ENCODE measurements at places on chromosomes 16 and 17.
A peak's percentile ranks its signal among the peaks of the same experiment; 100 is the strongest.

- no peak for DNase-seq
Observed at GRCh38 chr17:38357486-38358123, 6.0 kb downstream of the SOCS7 start.

- DNase-seq = no peak
Observed at GRCh38 chr16:2969545-2970521, 685 bp downstream of the PAQR4 start.

GRCh38 chr16:85798901-85799496 is 345 bp downstream of the EMC8 start:
- DNase-seq = no peak

DNA sequence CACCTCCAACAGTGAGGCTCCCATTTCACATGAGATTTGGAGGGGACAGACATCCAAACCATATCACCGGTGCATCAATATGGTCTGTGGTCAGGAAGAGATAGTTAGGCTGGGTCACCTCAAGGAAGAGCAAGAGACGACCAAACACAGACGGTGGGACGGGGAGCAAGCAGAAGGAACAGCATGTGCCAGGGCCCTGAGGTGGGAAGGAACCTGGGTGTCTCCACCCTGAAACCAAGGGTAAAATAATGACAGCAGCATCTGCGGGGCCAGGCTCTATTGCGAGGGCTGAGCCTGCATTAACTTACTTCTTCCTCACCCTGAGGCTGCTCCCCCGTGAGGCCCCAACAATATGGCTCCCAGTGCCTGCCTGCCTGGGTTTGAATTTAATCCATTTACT is 8.9 kb upstream of the PRSS21 start:
- no peak for DNase-seq

DNA sequence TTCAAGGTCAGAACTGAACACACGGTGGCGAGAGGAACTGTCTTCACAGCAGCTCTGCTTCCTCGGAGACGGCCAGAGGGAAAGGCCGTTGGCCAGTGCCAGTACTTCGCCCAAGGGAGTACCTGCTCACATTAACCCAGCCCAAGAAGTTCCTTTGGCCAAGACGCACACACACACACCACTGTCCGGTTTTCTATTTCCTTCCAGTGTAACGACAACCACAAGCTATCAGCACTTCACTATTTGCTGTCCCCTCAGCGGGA is 744 bp upstream of the GGNBP2 start:
- DNase-seq = peak; percentile 15

- no peak for DNase-seq
Observed at GRCh38 chr16:5158494-5158893, 60.9 kb upstream of the EEF2KMT start.

DNA sequence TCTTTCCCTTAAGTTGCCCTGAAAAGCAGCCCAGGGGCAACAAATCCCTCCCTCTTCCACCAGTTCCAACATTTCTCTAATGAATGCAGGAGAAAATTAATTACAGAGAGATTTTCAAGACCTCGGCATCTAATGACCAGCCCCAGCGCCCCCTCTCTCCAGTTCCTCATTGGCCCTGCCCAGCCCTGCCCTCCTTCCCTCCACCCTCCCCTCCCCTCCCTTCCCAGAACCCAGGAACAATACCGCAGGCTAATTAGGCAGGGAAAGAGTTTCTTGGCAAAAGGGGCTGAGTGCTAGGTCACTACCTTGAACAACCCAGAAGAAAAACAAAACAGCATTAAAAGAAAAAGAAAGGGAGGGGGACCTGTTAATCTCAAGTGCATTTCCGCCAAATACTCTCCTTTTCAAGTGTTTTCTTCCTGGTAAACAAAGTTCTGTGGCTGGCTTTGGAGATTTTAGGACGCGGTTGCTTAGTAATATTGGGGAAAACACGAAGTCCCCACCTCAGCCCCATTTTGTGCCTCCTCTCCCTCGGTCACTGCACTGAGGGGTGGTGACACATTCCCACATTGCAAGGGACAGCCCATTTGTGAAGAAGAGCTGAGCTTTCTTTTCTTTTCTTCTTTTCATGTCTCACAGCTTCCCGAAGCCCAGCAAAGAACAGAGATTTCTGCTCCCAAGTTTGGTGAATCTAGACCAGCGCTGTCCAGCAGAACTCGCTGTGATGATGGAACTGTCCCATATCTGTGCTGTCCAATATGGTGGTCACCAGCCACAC is 215.4 kb downstream of the SOX9 start:
- no peak for DNase-seq

DNA sequence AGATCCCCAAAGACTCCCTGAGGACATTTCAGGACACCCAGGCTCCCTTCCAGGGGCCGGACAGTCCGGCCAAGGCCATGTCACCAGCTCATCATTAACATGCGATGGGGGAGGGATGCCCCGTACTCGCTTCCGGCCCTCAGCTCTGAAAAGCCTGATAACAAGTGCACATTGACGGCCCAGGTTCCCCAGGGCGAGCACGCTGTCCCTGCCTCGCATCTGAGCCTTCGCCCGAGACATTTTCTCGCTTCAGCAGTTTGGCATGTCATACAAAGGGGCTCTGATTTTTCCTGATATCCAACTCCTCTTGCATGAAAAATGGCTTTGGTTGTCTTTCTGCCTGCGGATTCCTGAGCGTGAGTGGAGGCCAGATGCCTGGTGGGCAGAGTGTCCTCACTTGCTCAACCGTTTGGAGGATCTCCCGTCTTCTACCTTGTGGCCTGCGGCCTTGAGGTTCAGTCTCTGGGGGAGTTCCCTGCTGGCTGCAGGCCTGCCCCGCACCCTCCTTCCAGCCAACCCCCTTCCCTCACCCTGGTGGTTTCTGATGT is 14.1 kb downstream of the CACNG4 start:
- no peak for DNase-seq

DNA sequence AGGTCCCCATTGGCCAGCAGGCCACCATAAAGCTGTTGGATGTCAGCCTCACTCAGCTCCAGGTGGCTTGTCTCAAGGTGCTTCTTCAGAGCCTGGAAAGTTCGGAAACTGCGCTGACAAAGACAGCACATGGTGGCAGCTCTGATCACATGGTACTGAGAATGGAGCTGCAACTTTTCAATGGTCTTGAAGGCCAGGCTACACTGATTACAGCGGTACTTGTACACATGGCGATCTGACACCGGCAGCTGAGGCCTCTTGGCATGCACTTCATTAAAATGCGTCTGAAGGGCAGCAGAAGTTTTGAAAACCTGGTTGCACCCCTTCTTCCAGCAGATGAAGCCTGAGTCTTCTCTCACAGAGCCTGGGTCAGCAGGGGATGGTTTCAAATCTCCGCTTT is 249.7 kb downstream of the ZFHX3 start:
- no peak for DNase-seq

- peak; percentile 5 for DNase-seq
Observed at GRCh38 chr17:61053469-61053868, 346.2 kb upstream of the TBX2 start.

- no peak for DNase-seq
Observed at GRCh38 chr17:7462474-7463371, 16.7 kb downstream of the ZBTB4 start.

GRCh38 chr16:1097156-1097555 is 1.1 kb upstream of the C1QTNF8 start:
- DNase-seq = no peak

DNA sequence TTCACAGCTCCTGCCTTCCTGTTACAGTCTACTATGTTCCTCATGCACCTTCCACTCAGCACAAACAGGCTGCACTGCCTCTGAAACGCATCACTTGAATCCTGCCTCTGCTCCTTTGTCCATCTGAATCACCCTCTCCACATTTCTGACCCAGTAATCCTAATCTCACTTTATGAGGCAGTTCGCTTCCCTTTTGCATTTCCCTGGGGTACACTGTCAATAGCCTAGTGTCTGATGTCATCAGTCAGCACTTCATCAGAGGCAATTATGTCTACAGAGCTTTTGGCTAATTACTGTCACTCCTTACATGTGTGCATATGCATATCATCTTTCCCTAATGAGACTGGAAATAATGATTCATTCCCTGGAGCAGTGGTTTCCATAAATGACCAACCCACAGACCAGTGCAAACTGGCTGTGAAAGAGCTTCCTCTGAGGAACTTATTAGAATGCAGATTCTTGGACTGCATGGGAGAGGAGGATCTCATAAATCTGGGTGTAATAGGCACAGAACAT is 23.6 kb downstream of the CA4 start:
- no peak for DNase-seq

DNA sequence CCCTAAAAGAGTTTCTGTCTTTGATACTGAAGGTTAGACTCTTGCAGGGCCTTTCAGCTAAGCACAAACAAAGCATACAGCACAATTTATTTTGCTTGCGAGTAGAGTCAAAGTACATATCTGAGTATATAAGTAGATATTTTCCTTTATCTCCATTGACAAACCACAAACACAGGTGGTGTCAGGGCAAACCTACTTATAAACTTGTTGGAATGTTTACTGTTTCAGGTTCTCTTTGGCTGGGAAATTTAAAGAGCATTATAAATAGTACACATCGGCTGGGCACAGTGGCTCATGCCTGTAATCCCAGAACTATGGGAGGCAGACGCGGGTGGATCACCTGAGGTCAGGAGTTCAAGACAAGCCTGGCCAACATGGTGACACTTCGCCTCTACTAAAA is 442.6 kb upstream of the PSMD7 start:
- DNase-seq = no peak

GRCh38 chr17:58703137-58703915 is 10.9 kb downstream of the RAD51C start:
- peak; percentile 65 for DNase-seq

GRCh38 chr17:9218911-9219310 is 197.6 kb downstream of the NTN1 start:
- DNase-seq = no peak

DNA sequence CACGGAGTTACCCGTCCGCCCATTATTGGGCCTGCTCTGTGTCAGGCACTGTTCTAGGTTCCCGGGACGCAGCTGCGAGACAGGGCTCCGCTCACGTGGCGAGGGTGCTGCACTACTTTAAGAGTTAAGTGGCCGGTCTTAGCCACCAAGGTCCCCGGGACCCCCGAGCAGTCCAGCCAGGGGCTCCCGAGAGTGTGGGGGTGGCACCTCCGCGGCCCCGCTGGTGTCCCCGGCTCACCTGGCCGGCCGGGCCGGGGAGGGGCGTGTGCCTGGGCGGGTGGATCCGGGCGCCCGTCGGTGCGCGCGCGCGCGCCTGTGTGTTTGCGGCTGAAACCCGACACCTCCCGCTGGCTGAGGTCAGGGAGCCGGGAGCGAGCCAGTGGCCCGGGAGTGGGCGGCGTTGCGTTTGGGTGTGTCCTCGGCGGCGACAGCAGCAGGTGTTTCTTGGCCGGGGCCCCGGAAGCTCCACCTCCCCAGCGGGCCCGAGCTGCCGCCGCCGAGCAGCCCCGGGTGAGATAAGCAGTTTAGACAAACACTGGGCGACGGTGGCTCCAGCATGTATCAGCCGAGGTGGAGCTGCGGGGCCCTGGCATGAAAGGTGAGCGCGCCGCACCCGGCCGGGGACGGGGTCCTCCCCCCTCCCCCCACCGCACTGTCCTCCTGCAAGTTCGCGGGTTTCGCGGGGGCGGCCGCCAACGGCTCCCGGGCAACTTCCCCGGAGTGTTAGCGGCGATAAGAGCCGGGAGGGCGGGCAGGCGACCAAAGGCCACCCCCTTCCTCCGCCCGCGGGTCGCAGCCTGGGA is at the start of gene GSE1:
TSS of gene GSE1 (plus strand) at position 522 of the 803 bp plus-strand sequence. CDS start at position 592, 70 bp downstream.
- no peak for DNase-seq

- no peak for DNase-seq
Observed at GRCh38 chr16:69937465-69937951, 13.6 kb upstream of the CLEC18A start.

DNA sequence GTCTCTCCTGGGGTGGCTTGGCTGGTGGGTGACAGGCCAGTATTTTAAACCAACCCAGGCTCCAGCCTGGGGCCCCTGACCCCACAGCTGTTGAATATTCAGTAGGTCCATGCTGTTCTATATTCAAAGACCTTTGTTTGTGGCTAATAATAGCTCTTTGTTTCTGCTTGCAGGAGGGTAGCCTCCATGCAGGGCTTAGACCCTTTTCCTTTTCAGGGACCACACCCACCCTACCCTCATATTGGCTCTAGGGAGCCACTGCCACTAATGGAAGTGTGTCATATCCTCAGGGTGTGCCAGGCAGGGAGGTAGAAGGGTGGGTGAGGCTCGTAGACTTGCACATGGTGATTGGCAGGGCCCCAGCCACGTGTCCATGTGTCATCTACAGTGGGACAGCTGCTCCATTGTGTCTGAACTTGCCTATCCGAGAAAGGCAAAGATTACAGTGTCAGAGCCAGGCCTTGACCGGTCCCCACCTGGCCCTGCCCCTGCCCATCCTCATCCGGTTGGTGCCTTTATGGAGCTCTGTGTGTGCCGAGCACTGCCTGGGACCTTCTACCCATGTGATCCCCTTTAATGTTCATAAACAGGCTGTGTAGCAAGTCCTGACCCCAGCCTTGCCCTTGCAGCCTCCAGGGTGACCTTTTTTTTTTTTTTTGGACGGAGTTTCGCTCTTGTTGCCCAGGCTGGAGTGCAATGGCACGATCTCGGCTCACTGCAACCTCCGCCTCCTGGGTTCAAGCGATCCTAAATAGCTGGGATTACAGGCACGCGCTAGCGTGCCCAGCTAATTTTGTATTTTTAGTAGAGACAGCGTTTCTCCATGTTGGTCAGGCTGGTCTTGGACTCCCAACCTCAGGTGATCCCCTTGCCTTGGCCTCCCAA is 22.1 kb downstream of the TMC7 start:
- DNase-seq = peak; percentile 47

- DNase-seq = no peak
Observed at GRCh38 chr17:50035945-50036344, 20.0 kb upstream of the ITGA3 start.

- DNase-seq = no peak
Observed at GRCh38 chr17:48593840-48594537, 410 bp upstream of the HOXB5 start.

DNA sequence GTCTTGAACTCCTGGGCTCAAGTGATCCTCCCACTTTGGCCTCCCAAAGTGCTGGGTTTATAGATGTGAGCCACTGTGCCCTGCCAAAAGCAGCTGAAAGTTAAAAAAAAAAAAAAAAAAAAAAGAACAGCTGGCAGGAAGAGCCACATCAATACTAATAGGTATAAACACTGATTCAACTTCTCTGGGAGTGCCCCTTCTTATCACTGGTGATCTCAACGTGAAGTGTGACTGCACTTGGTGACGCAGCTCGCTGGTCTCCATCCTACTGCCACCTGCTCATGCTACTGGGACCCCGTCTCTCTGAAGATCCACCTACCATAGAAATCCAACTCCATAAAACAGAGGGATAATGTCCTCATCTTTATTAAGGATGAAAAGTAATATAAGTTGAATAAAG is 40.8 kb downstream of the RNF157 start:
- DNase-seq = no peak
